ENCODE measurements at places on chromosomes 1 and 21.

GRCh38 chr1:227315629-227316346, 2.5 kb downstream of the CDC42BPA start:
- no peak for DNase-seq

DNA sequence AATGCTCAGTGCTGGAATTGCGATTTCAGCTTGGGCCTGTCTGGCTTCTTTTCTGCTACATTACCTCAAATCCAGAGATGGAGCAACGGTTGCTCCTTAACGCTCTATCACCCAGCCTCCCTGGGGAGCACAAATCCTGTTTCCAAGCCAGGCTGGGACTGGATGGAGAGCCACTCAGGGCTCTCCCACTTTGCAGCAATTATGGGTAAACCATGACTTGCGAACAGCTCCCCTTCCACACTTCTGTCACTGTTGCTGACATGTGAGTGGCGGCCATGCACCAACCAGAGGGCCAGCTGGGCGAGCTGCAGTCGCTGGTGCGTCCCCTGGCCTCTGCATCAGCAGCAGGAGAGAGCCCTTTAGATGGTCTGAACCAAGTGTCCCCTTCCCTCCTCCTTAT, 65.1 kb upstream of the RAB4A start:
- no peak for DNase-seq

DNA sequence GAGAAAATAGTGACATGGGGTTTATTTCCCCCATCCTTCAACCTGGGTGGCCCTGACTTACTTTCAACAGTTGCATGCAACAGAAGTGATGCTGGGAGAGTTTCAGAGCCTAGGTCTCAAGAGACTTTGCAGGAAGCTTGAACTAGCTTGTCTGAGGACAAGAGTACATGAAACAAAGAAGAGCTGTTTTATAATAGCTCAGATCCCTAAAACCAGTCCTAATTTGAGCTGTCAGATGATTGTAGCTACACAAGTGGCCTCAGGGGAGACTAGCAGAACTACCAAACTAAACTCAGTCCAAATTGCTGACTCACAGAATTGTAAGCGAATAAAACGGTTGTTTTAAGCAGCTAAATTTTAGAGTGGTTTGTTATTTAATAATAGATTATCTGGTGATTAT, 17.1 kb downstream of the RC3H1 start:
- no peak for DNase-seq

GRCh38 chr1:167138703-167139102, 44.8 kb downstream of the STYXL2 start:
- DNase-seq = no peak

- no peak for DNase-seq
Observed at GRCh38 chr1:231286603-231287002, 45.6 kb downstream of the GNPAT start.

DNA sequence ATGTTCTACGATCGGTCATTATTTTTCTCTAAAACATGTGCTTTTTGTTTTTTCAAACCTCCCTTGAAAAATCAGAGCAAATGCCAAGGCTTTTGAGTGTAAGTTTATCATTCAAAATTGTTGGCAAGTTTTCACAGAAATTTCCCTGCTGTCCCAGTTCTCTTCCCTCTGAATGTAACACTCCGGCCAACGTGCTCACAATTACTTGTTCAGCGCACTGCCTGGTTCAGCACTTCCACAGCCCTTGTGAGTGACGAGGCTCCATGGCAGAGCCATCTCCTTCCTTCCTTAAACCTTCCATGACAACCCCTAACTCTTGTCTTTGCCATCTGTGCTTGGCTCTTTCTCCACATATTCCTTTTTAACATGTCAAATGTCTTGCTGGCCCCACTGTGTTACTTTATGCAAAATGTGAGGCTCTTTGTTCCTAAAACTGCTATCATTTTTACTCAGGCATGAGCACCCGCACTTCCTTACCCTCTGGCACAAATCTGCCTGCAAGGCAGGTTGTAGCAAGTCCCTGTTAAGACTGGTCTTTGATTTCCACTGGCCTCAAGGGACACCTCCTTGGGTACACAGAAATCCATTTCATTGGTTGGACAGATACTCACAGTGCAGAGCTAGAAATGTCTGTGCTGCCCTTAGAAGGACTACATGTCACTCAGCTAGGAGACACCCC, 142.8 kb downstream of the HUNK start:
- DNase-seq = no peak

All from stimulated activated CD4-positive, alpha-beta T cell treated with anti-CD3 and anti-CD28 coated beads, Interleukin-2, amount 100 ng/mL, for 24 hours (primary cell).